ENCODE measurements at places on chromosomes 4 and X.

DNA sequence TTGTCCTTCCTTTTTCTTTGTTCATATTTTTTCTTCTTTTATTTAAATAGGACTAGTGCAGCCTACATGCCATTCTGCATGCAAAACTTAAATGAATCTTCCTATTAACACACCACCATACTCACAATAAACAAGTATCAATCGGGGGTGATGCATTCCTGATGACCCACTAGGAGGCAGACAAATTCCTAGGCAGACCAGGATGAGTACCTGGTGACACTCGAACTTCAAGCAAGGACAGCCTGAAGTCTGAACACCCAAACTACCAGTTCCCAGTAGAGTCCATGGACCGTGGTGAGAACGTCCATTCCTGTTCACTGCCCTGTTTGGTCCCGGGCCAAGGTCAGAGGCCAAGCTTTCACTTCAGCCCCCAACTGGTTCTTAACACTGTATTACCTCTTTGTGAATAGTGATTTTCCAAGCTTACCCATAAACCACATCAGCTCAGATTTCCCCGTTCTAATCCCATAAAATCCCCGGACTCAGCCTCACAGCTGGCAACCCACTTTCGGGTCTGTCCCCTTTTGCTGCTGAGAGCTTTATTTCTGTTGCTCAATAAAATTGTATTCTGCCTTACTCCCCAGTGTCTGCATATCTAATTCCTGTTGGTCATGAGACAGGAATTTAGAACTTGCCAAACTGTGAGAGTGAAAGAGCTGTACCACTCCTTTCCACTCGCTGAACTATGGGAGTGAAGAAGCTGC lies 1286.6 kb downstream of the FSTL5 start:
- no peak for DNase-seq

- no peak for DNase-seq
These were observed 336.5 kb downstream of the BMPR1B start for GRCh38 chr4:95093936-95094929.

- DNase-seq: no peak
These were observed 32.7 kb upstream of the MAGED1 start for GRCh38 chrX:51860679-51861078.

DNA sequence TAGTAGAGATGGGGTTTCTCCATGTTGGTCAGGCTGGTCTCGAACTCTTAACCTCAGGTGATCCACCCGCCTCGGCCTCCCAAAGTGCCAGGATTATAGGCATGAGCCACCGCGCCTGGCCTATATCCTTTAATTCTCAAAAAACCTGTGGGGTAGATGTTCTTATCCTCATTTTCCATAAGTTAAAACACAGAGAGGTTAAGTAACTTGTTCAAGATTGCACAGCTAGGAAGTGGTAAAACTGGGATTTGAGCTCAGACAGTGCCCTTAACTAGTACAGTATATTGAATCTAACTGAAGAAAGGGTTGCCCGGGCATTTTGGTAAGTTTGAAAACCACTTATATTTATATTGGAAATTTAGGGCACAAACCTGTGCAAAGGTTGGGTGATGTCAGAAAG lies 116.0 kb downstream of the GLUD2 start:
- DNase-seq: no peak

DNA sequence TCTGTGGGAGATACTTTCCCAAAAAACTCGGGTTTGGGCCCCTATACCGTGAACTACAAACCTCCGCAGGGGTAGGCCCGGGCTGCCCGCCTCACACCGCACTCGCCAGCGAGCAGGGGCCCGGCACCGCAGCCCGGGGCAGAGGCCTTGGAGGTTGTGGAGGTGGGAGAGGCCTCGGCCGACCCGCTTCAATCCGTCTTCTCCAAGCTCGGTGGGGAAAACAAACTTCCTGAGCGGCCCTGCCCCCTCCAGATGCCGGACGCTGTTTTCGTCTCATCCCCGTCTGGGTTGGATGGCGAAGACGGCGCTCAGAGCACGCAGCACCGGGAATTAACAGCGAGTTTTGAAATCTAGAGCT lies 442 bp upstream of the MCUB start:
- peak; percentile 51 for DNase-seq
